Eye (tissue), 1 donor: ENCODE measurements at places on chromosomes 3 and 15.

DNA sequence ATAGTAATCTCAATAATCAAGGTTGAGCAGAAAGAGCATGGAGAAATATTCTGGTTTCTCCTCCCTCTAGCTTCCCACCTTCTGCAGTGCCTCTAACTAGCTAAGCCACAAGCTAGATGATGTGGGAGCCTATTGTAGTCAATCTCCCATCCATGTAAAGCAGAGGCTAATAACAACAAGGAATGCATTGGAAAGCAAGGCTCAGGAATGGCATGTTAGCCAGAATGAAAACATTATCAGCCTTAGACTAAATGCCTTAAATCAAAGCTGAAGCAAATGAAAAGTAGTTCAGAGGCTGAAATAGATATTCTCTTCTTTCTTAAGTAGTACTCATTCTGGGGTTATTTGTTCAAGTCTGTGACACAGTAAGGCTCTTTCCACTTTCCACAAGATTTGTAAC, 350.3 kb upstream of the DPPA4 start:
- DNase-seq, result no peak

DNA sequence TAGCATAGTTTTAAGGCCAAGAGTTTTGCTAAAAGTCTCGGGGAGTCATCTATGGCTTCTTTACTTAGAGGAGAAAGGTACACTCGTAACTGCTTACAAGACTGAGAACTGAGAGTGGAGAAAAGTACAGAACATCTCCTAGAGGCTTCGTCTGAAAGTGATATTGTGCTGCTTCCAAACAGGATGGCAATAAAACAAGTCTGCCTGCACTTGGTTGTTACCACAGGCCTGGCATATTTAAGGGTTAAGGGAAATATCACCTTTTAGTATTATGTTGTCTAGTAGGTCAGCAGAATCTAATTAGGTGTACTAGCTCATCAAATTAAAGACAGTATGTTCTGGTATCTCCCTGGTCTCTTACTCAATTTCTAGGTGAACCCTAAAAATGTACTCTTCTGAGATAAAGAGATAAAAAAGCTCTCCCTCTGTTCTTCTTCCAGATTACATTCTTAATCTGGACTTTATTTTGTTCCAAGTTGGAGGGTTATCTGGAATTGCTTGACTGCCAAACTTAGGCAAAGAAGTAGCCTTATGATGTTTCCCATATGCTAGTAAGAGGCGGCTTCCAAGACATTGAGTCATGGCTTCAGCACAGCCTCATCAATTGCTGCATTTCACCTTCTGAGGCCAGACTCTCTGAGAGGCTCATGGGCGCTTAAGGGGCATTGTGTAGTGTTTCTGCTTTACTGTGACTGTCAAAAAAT, 181.3 kb downstream of the LSAMP start:
- DNase-seq, result no peak

DNA sequence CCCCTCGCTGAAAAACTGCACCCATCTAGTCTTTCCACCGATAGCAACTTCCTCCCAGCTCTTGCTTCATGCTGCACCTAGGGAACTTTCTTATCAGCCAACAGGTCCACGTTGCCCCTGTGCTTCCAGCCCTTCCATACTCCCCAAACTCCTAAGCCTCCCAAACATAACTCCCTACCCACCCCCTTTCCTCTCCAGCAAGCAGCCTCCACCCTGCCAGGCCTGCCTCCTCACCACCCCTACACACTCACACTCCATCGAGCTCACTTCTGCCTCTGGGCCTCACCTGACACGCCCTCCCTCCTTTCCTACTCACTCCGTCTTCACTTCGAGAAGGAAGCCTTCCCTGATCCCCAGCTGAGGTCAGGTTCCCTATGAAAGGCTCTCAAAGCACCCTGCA, 8.1 kb downstream of the INSYN1 start:
- DNase-seq, result no peak

DNA sequence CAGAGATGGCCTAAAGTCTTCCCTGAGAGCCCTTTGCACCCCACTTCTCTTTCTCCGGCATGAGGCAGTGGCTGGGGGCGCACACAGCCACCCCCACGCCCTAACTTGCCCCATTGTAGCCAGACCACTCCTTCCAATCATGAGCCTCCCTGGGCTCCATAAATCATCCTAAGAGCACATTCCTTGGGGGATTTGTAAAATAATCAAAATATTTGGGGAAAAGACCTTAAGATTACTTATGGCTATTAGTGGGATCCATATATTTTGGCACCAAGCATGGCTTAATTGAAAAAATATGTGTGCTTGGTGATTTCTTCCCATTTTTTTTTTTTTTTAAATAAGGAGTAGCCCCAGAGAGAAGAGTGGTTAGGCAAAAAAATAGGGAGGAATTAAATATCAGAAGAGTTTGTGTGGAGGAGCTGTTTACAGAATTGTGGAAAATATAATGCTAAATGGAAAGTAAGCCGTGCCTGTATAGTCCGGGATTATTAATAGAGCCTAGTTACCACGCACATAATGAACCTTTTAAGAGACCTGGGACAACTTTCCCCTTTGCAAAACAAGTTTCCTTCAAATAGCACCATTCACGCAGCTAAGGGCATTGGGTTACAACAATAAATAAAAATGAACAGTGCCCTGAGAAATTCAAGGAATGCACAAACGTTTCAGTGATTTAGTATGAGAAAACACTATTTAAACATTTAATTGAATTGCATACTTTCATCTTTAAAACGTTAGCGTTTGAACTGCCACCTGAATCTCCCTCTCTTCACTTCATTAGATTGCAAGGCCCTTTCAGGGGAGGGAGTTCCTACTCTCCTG, 46.1 kb downstream of the SMAD6 start:
- peak; percentile 60 for DNase-seq

DNA sequence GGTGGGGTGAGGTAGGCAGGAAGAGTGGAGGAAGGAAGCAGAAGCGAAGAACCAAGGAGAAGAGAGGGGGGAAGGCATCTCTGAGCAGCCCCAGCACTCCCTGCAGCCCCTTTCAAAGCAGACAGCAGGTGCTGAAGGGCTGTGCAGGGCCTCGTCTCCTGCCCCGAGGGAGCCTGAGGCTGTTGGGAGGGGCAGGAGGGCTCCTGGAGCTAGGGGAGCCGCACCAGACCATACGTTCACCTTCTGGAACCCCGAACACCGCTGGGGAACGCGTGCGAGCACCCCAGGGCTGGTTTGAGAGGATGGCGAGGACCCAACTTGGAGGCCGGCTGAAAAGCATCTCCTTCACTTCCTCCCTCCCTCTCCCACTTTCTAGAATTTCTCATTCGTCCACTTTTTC, 259.8 kb downstream of the FAM43A start:
- no peak for DNase-seq

DNA sequence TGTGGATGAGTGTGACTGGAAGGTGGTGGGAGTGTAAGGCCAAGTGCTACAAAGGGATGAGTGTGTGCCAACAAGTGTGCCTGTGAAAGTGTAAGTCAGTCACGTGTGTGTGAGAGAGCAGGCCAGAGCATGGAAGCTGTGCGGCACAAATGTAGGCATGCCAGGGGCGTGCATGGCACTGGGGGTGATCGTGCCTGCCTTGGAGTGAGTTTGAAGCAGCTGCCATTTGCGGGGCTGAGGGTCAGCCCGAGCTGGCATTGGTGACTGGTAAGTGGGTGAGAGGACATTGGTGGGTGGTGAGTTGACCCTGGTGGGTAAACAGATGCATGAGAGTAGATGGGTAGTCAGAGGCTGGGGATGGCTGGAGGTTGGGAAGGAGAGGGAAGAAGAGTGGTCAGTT, 24.5 kb downstream of the CD276 start:
- DNase-seq, result no peak

DNA sequence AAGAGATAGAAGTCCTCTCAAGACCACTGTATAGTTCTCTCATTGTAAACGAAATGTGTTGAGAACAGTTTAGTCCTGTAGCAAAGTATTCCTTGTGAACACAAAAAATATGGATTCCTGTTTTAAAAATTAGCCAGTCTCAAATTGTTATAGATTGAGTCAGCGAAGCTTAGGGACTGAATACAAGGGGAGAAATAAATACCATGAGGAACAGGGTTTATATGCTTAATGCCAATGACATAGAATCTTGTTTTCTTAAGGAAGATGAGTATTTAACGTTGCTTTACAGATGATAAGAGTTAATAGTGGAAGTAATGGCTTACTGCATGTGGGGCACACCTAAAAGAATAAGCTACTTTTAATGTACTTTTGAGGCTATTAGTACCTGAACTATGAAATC, 37.9 kb downstream of the SETD5 start:
- no peak for DNase-seq

GRCh38 chr15:81085898-81086297, 48.2 kb upstream of the CFAP161 start:
- DNase-seq, result no peak

- no peak for DNase-seq
These were observed 62.4 kb downstream of the RTP4 start for GRCh38 chr3:187430576-187430975.

GRCh38 chr3:171177056-171177455, 150.5 kb upstream of the SLC2A2 start:
- DNase-seq, result no peak

- DNase-seq, result no peak
These were observed 27.0 kb upstream of the KCTD6 start for GRCh38 chr3:58464866-58465265.

DNA sequence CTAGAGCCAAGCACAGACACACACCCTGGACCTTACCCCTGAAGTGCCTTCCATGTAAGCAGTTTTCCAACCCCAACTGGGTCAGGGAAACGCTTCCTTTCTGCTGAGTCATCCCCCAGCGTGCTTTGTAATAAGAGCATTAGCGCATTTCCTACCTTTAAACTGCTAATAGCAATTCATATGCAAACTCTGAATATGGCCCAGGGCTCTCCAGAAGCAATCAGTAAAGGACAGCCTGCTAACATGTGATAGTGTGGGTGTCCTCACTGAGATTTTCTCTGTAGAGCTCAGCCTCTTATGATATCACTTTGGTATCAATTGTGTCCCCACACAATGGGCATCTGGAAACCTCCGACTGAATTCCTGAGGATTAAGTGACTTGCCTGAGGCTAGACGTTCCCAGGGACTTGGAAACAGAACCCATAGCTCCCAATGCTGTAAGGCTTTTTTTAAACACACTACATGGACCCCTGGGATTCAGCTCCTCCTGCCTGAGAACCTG, 5.6 kb downstream of the GABRB3 start:
- peak; percentile 29 for DNase-seq

DNA sequence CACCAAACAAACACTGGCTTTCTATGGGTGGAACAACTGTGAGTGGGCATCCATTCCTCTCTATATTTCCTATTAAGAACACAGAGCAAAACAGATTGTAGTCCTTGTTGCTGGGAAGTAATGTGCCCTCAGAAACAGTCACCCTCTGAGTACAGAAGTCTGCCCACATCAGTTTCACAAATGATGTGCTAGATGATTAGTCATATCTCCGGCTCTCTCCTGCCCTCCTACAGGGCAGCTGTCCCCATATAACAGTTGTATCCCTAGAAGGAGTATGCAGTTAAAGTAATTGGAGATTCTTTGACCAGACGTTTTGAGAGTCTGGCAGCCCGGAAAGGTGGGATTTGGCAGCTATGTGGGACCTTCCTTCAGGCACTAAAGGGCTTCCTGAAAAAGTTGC, 159.9 kb downstream of the APBA2 start:
- DNase-seq, result no peak

DNA sequence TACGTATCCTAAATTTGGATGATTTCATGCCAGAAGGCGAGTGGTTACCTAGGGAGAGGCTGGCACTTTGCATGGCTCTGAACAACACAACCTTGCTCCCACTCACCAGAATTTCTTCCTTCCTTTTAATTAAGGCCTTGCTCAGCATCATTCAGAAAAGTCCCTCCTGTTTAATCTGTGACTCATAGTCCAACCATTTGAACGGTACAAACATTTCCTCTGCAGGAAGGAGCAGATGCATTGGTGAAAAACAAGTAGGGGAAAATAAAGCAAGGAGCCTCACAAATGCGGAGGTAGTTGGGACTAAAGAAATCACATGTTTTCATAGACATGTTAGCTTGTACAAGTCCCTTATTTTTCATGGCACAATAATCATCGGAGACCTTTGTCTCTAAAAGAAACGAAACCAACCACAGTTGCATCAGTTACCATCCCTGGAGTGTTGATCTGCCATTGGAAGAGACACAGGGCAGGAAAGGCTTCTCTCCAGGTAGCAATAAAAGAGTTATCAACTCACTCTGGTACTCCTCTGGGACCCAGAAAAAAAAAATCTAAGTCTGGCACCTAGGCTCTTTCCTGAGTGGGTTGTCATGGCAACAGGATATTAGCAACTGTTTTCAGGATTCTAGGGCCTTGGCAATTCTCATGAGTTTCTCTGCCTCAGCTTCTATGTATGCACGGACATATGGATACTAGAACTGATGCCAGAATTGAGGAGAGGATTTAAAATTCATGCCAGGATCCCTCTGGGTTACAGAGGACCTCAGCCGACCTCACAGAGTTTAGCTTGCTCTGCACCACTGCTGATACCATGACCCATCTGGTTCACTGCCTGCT, 255.4 kb upstream of the ARPP21 start:
- DNase-seq, result peak; percentile 22

GRCh38 chr3:73624017-73624820, 522 bp downstream of the PDZRN3 start:
- peak; percentile 87 for DNase-seq

GRCh38 chr3:58688574-58688973, 22.0 kb upstream of the FAM3D start:
- peak; percentile 32 for DNase-seq

GRCh38 chr3:81003008-81003645, 758.3 kb downstream of the GBE1 start:
- DNase-seq, result no peak
